ENCODE measurements at places on chromosomes 4 and X. TPM values are rescaled to one million over a fixed set of nuclear protein-coding genes. Genes with fewer than 3 reads are reported as not detected.

Gene CEP44
- 41.4 TPM for total RNA-seq

Gene SOWAHB
- total RNA-seq: not detected

Gene MAGEA2B
- total RNA-seq: not detected

Gene EMCN
- total RNA-seq: not detected

Gene ZNF157
- 0.69 TPM for total RNA-seq

Gene PGAM4
- total RNA-seq: 1.2 TPM

GRCh38 chr4:2948895-2949781 is 14.1 kb downstream of the NOP14 start:
- H3K27me3 ChIP-seq: no peaks in the 10 kb centered on the region
- peaks cover 66% of the 10 kb centered on the region for H3K36me3 ChIP-seq
- H3K4me3 ChIP-seq: no peak overlapping the region

DNA sequence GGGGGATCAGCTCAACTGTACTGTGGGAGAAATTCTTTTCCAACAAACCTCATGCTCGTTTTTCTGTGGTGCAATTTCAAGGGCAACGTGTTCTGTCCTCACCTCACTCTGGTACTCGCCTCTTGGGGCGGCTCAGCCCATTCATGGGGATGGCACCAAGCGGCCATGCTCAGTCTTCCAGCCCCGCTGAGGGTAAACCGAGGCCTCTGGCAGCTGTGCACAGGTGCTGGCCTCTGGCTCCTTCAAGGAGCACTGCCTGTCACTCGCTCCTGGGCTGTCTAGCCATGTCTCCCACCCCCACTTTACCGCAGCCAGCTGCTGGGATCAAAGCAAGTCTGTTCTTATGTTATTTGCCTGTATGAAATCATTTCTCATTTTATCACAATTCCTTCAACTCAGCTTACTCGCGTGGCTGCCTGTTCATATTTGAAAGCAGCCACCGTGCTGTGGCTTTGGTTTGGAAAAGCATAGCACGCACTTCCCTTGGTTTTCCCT is 70.2 kb downstream of the MTMR1 start:
- H3K27me3 ChIP-seq: no peaks in the 10 kb centered on the region
- no peak overlapping the region for H3K27ac ChIP-seq
- peaks cover 6% of the 10 kb centered on the region for H3K4me1 ChIP-seq
- DNase-seq: no peak

DNA sequence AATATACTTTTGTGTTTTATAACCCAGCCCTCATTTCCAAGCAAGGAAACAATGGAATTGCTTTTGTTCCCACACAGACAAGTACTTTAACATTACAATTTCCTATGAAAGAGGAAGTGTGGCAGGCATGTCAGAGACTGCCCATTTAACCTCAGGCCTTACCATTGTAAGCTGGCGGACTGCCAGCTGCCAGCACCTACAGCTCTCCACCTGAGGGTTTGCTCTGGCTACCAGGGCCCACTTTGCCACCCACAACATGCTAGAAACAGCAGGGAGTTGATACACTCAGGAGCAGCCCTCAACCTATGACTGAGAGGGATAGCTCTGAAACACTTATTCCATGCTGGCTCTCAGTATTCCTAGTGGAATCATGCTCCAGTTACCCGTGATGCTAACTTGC is 152.3 kb upstream of the PRDX4 start:
- no peaks in the 10 kb centered on the region for H3K4me1 ChIP-seq
- DNase-seq: no peak
- H3K4me3 ChIP-seq: no peak overlapping the region
- H3K27me3 ChIP-seq: no peaks in the 10 kb centered on the region

DNA sequence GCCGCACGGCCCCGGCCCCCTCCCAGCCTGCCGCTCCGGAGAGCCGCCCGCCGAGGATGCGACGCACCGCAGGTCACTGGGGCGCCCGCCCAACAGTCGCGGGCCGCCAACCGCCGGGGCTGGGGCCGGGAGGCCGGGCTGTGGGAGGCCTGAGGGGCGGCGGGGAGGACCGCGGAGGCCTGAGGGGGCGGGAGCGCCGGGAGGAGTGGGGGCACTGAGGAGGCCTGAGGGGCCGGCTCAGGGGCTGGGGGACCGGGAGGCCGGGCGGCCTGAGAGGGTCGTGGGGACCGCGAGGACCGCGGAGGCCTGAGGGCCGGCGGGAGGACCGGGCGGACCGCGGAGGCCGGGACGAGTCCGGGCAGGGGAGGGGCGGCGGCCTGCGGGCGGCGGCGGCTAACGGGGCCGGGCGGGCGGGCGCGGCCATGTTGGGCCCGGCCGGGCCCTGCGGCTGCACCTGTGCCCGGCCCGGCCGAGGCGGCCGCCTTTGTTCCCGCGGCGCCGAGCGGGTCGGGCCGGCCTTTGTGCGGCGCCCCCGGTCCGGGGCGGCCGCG is 353 bp downstream of the NSD2 start:
- no peak for DNase-seq
- no peaks in the 10 kb centered on the region for H3K27me3 ChIP-seq
- peaks cover 35% of the 10 kb centered on the region for H3K4me1 ChIP-seq

DNA sequence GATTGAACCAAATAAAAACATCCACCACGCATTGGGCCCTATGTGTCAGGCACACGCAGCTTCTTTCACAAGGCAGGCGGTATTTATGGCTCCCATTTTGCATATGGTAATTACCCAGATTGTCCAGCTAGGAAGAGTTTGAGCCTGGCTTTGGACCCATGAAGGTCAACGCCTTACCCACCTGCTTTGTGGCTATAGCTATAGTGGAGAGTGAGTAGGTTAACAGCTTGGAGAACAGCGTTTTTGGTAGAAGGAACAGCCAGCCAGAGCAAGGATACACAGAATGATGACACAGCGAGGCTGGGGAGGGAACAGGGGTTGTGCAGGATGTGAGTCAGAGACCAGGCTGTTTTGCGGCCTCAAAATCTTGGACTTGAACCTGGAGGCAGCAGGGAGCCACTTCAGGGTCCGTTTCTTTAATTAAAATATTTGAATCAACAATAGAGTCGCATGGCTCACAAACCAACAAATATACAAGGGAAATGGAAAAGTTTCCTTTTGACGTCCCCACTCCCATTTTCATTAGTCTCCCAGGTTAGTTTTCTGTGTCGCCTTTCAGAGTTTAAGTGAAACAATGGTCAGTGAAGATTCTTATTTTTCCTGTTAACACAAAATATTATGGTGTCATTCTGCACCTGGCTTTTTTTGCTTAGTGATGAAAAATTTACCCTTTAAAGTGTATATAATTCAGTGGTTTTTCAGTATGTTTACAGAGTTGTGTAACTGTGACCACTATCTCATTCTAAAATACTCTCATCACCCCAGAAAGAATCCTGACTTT is 118.2 kb upstream of the STX18 start:
- peaks cover 5% of the 10 kb centered on the region for H3K36me3 ChIP-seq
- DNase-seq: no peak
- no peaks in the 10 kb centered on the region for H3K27me3 ChIP-seq
- H3K27ac ChIP-seq: no peak overlapping the region

DNA sequence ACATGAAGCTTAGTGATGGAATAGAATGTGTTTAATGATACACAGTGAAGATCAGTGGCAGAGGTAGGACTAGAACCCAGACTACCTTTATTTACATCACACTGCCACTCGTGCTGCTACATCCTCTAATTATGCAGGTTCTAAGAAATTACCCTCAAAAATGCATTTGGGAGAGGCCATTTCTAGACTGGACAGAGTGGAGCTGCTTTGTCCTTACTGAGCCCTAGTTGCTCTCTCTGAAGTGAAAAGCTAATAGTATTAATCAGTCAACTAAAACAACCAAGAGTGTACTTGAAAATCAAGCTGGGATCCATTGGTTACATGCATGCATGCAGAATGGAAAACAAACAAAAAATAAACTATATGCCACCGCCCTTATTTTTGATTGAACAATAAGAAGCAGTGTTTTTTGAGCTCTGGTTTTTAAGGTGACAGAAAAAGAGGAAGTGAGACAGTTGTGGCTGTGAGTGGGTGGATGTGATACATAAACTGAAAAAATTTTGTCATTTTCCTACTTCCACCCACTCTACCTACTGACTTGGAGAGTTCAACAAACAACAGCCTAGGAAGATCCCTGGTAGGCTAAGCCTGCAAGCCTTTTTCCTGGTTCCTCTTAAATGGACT is 6.8 kb upstream of the VSIG4 start:
- peak; percentile 69 for DNase-seq
- no peaks in the 10 kb centered on the region for H3K36me3 ChIP-seq
- H3K4me1 ChIP-seq: peaks cover 30% of the 10 kb centered on the region
- no peak overlapping the region for H3K4me3 ChIP-seq
- H3K27me3 ChIP-seq: no peaks in the 10 kb centered on the region
- peak overlapping the region; percentile 91 for H3K27ac ChIP-seq

GRCh38 chr4:124749421-124749820 is 36.9 kb upstream of the ANKRD50 start:
- peaks cover 2% of the 10 kb centered on the region for H3K27me3 ChIP-seq
- no peak overlapping the region for H3K4me3 ChIP-seq
- H3K4me1 ChIP-seq: no peaks in the 10 kb centered on the region
- no peak overlapping the region for H3K27ac ChIP-seq

DNA sequence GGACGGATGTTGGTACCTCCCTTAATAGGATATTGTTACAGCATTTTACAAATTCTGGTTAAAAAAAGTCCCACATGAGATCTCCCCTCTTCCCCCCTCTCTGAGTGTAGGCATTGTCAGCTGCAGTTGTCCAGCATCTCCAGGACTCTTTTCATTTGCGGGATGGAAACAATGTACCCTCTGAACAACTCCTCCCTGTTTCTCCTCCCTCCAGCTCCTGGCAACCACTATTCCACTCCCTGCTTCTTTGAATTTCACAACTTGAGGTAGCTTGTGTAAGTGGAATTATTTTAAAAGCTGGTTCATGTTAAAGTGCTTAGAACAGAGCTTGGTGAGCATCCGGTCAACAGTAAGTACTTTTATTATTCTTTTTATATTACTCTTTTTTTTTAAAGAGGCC is 69.8 kb downstream of the TBL1X start:
- H3K27me3 ChIP-seq: no peaks in the 10 kb centered on the region
- H3K36me3 ChIP-seq: peaks cover 4% of the 10 kb centered on the region
- H3K4me3 ChIP-seq: no peak overlapping the region
- DNase-seq: no peak
- peaks cover 49% of the 10 kb centered on the region for H3K4me1 ChIP-seq
- H3K27ac ChIP-seq: no peak overlapping the region

- peaks cover 10% of the 10 kb centered on the region for H3K4me1 ChIP-seq
- DNase-seq: peak; percentile 85
- H3K4me3 ChIP-seq: peak overlapping the region; percentile 38
- peaks cover 1% of the 10 kb centered on the region for H3K36me3 ChIP-seq
- peaks cover 3% of the 10 kb centered on the region for H3K27me3 ChIP-seq
Observed at GRCh38 chr4:1055721-1056590, 44.5 kb downstream of the FGFRL1 start.

GRCh38 chr4:18033111-18034085 is 11.8 kb upstream of the LCORL start:
- no peak overlapping the region for H3K4me3 ChIP-seq
- H3K27ac ChIP-seq: no peak overlapping the region
- H3K4me1 ChIP-seq: no peaks in the 10 kb centered on the region
- H3K36me3 ChIP-seq: no peaks in the 10 kb centered on the region
- peaks cover 38% of the 10 kb centered on the region for H3K27me3 ChIP-seq

DNA sequence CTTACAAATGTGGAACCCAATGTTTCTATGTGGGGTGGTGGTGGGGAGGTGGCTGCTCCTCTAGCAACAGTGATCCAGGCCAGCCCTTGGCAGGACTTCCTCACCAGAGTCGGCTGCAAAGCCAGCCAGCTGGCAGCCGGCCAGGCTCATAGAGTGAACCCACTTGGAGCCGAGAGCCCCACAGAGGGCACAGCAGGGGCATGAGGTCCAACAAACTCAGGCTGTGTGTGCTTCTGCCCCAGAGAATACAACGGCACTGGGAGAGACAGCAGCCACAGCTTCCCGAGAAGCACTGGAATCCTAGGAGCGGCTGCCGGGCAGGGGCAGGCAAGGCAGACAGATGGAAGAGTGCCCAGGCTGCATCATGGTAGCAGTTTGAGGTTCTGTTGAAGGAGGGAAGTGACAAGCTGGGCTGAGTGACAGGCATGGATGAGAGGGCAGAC is 23.5 kb upstream of the SOWAHD start:
- H3K4me1 ChIP-seq: no peaks in the 10 kb centered on the region
- no peak overlapping the region for H3K4me3 ChIP-seq
- H3K27me3 ChIP-seq: no peaks in the 10 kb centered on the region
- H3K27ac ChIP-seq: no peak overlapping the region

DNA sequence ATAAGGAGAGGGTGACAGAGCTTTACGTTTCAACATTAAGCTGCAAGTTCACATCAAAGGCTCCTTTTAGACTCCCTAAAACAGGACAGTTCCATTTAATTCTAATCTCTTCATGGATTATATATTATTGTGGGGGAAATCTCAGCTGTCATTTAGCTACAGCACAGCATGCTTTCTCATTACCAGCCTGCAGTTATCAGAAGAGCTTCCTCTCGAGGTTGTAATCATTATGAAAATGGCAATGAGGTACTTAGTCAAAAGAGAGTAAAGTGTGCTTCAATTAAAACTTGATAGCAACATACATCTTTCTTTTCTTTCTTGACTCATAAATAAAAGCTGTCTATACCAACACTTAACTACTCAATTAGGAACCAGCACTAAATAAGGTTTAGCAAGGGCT is 896.8 kb downstream of the ADGRL3 start:
- H3K36me3 ChIP-seq: no peaks in the 10 kb centered on the region
- H3K27ac ChIP-seq: no peak overlapping the region
- no peak for DNase-seq
- no peaks in the 10 kb centered on the region for H3K4me1 ChIP-seq
- H3K4me3 ChIP-seq: no peak overlapping the region

GRCh38 chr4:109562457-109563239 is 2.6 kb downstream of the MCUB start:
- peak; percentile 70 for DNase-seq
- peaks cover 13% of the 10 kb centered on the region for H3K36me3 ChIP-seq
- H3K4me1 ChIP-seq: peaks cover 58% of the 10 kb centered on the region
- no peaks in the 10 kb centered on the region for H3K27me3 ChIP-seq

- DNase-seq: peak; percentile 76
- H3K27me3 ChIP-seq: no peaks in the 10 kb centered on the region
- peaks cover 28% of the 10 kb centered on the region for H3K4me1 ChIP-seq
- peak within 1 kb of the TSS; percentile 86 for H3K4me3 ChIP-seq
- H3K36me3 ChIP-seq: no peaks in the 10 kb centered on the region
- H3K27ac ChIP-seq: peak within 1 kb of the TSS; percentile 82
Observed at GRCh38 chr4:109702950-109703663, at the start of gene CASP6. Gene CASP6, minus strand, starts transcription at chr4:109703445. Its CDS starts 50 bp downstream, at chr4:109703395.

- H3K4me3 ChIP-seq: no peak overlapping the region
- no peaks in the 10 kb centered on the region for H3K36me3 ChIP-seq
- no peaks in the 10 kb centered on the region for H3K27me3 ChIP-seq
- no peak overlapping the region for H3K27ac ChIP-seq
- no peak for DNase-seq
Observed at GRCh38 chr4:124943938-124944337, 231.4 kb upstream of the ANKRD50 start.

- peak; percentile 40 for DNase-seq
- H3K4me3 ChIP-seq: peak overlapping the region; percentile 91
Observed at GRCh38 chrX:154457491-154458115, 478 bp upstream of the PLXNA3 start.

- no peak for DNase-seq
- H3K27ac ChIP-seq: no peak overlapping the region
- H3K27me3 ChIP-seq: no peaks in the 10 kb centered on the region
- H3K4me3 ChIP-seq: no peak overlapping the region
- peaks cover 18% of the 10 kb centered on the region for H3K36me3 ChIP-seq
Observed at GRCh38 chrX:47900833-47901232, 64.1 kb downstream of the ZNF81 start.

All from activated naive CD4-positive, alpha-beta T cell treated with anti-CD3 and anti-CD28 coated beads for 36 hours (primary cell).